ENCODE measurements at places on chromosomes 1 and 21. TPM values are rescaled to one million over a fixed set of nuclear protein-coding genes. Genes with fewer than 3 reads are reported as not detected.

PALMD gene
- 0.49 TPM for total RNA-seq

OR10Z1 gene
- total RNA-seq, result not detected

THEM4 gene
- 13.3 TPM for total RNA-seq

ATPAF1 gene
- total RNA-seq, result 33.1 TPM

HSPG2 gene
- 70.8 TPM for total RNA-seq

RC3H1 gene
- 5.2 TPM for total RNA-seq

RIMS3 gene
- 0.97 TPM for total RNA-seq

VPS45 gene
- 18.0 TPM for total RNA-seq

KLHDC9 gene
- total RNA-seq, result 2.3 TPM

DCST1 gene
- total RNA-seq, result not detected

STUM gene
- total RNA-seq, result not detected

LRRC53 gene
- total RNA-seq, result not detected

AMY1A gene
- not detected for total RNA-seq

COL6A2 gene
- 14.7 TPM for total RNA-seq

VHLL gene
- not detected for total RNA-seq

RHOU gene
- 7.2 TPM for total RNA-seq
